Activated CD8-positive, alpha-beta T cell treated with anti-CD3 and anti-CD28 coated beads for 36 hours (primary cell): ENCODE measurements at places on chromosomes 7 and 10. TPM values are rescaled to one million over a fixed set of nuclear protein-coding genes. Genes with fewer than 3 reads are reported as not detected.

NUP205 gene
- total RNA-seq = 140 TPM

SEMA3E gene
- not detected for total RNA-seq

NME8 gene
- total RNA-seq = not detected

TNRC18 gene
- 44.2 TPM for total RNA-seq

OR2A7 gene
- 2.1 TPM for total RNA-seq

HECW1 gene
- total RNA-seq = not detected

DNA sequence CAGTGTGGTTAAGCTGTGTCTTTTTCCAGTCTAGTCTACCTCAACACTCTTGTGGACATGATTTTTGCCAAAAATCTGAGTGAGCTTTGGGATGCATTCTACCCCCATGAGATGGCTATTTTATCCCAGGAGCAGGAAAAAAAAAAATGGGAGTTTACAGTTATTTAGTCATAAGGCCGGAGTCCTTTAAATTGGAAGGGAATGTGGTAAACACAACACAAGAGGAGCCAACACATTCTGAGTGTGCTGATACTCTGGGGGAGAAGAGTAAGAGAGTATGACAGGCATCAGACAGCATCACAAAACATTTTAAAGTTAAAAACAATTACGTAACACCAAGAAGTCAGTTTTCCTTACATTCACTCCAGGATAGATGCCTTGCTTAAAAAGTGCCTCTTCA lies 46.1 kb downstream of the C1GALT1 start:
- H3K4me1 ChIP-seq = peaks cover 29% of the 10 kb centered on the region
- H3K36me3 ChIP-seq = peaks cover 40% of the 10 kb centered on the region
- DNase-seq = no peak
- H3K27ac ChIP-seq = no peak overlapping the region
- no peaks in the 10 kb centered on the region for H3K27me3 ChIP-seq

DNA sequence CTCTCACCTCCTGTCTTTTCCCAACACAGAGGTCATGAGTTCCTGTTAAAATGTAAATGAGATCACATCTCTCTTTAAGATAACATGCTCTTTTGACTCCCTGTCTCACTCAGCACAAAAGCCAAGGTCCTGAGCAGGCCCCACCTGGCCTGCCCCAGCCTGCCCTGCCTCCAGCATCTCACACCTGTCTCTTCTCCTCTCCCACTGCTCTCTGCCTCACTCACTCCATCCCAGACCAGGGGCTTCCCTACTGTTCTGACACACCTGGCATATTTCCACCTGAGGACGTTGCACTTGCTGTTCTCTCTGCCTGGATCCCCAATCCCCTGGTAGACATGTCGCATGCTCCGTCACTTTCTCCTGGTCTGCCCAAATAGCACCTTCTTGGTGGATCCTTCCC lies 285.0 kb upstream of the ZMIZ1 start:
- H3K4me3 ChIP-seq = no peak overlapping the region
- H3K36me3 ChIP-seq = no peaks in the 10 kb centered on the region
- H3K27ac ChIP-seq = no peak overlapping the region
- H3K4me1 ChIP-seq = no peaks in the 10 kb centered on the region
- H3K27me3 ChIP-seq = peaks cover 1% of the 10 kb centered on the region
- DNase-seq = no peak

DNA sequence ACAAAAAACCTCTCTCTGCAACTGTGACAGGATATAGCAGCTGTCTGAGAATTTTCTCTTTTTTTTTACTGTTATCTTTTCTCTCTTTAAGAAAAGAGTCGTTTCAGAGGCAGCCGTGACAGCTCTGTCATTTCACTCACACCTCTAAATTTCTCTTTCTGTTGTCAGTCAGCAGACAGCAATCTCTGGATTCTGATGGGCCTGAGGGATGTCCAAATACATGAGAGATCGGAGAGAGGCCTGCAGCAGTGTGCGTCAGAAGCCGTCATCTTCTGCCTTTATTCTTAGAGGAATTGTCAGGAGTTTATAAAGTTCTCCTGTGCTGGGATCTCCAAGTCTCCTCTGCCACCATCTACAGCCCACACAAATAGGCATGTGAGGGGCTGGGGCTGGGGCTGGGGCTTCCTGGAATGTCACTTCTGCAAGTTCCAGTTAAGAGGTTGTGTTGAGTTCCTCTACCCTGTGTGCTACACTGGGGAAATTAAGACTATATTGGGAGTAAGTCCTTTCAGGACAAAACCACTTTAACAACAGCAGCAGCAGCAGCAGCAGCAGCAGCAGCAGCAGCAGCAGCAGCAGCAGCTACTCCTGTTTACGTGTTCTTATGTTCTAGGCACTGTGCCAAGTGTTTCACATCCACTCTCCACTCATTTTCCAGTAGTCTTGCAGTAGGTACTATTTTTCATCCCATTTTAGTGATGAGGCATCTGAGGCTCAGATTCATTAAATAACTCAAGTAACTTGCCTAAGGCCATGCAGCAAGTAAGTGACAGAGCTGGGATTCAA lies 541.3 kb downstream of the LRMDA start:
- H3K27ac ChIP-seq = no peak overlapping the region
- no peak overlapping the region for H3K4me3 ChIP-seq
- no peaks in the 10 kb centered on the region for H3K27me3 ChIP-seq
- no peaks in the 10 kb centered on the region for H3K4me1 ChIP-seq
- no peak for DNase-seq

- DNase-seq = no peak
- no peak overlapping the region for H3K4me3 ChIP-seq
- no peak overlapping the region for H3K27ac ChIP-seq
- H3K36me3 ChIP-seq = no peaks in the 10 kb centered on the region
These were observed 192.7 kb downstream of the SEC23IP start for GRCh38 chr10:120085096-120085796.

- H3K36me3 ChIP-seq = peaks cover 3% of the 10 kb centered on the region
- DNase-seq = no peak
- no peak overlapping the region for H3K4me3 ChIP-seq
- peaks cover 11% of the 10 kb centered on the region for H3K27me3 ChIP-seq
- H3K27ac ChIP-seq = no peak overlapping the region
- no peaks in the 10 kb centered on the region for H3K4me1 ChIP-seq
These were observed 67.0 kb downstream of the ZNF467 start for GRCh38 chr7:149706398-149706797.

DNA sequence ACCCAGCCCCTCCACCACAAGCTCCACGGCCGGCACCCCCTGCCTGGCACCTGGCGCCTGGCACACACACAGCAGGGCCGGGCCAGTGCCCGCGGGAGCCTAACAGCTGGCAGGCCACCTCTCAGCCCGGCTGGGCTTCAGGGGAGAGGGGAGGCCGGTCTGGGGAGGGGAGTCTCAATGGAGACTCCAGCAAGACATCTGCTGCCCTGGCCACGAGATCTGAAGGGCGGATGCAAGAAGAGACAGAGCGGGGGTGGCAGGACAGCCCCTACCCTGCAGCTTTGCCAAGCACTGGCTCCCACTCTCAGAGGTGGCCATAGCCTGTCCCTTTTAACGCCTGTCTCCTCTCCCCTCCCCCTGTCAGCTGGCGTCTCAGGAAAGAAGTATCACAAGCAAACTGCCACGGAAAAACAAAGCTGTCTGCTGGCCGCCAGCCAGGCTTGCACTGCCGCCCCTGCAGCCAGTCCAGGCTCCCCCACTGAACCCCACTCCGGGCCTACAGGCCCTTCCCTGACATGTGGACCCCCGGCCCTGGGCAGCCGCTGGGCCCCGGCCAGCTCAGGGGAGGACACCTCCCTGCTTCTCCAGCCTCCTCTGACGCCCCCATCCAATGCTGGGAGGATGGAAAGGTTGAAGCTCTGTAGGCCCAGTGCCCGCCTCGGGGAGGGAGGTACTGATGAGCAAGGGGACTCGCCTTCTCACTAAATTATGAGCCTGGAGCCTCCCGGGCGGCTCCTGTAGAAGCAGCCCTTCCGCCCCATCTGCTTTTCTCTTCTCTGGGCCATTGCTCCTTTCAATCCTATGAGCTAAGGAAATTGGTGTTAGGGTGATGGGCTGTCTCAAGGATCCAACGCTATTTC lies 178.4 kb downstream of the ARHGAP12 start:
- H3K36me3 ChIP-seq = no peaks in the 10 kb centered on the region
- H3K27me3 ChIP-seq = no peaks in the 10 kb centered on the region
- H3K27ac ChIP-seq = no peak overlapping the region
- DNase-seq = no peak
- peaks cover 22% of the 10 kb centered on the region for H3K4me1 ChIP-seq

DNA sequence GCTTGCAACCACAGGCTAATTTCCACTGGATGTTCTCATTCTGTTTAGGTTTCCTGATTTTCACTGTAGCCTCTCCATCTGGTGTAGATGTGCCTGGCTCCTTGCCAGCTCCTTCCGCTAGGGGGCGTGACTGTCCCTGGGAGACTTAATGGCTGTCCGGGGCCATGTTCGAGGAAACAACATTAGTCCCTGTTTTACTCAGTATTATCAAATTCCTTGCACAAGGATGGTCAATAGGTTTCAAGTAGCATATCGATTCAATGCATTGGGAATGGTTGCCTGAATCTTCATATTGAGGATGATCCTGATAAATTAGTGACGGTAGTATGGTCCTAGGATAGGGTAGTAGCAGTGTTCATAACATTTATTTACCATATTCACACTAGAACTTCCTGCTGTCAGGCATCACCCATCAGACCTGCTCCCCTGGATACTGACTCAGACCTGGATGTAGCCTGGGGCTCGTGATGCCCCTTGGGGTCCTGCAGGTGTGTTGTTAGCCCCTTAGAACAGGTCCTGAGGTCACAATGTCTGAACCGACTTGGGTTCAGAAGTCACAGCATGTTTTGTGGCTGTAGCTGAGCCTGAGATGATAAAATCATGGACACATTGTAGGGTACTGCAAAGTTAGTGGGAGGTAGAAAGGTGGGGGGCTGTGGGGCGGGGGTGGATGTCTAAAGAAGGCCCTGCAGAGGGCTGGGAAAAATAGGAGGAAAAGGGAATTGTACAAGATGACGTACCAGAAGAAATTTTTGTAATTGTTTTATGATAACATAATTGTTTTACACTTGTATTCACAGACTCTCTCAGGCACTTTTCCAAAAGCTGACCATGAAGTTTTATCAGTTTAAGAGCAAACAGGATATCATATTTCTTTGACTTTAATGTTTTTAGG lies 8.9 kb upstream of the EXOC6 start:
- peak; percentile 78 for DNase-seq
- no peaks in the 10 kb centered on the region for H3K36me3 ChIP-seq
- H3K4me3 ChIP-seq = no peak overlapping the region
- H3K27me3 ChIP-seq = no peaks in the 10 kb centered on the region
- H3K27ac ChIP-seq = no peak overlapping the region
- H3K4me1 ChIP-seq = peaks cover 4% of the 10 kb centered on the region

- DNase-seq = peak; percentile 34
- no peak overlapping the region for H3K27ac ChIP-seq
- H3K36me3 ChIP-seq = no peaks in the 10 kb centered on the region
- no peak overlapping the region for H3K4me3 ChIP-seq
- H3K4me1 ChIP-seq = no peaks in the 10 kb centered on the region
- no peaks in the 10 kb centered on the region for H3K27me3 ChIP-seq
These were observed 8.1 kb downstream of the PDE1C start for GRCh38 chr7:32062150-32062549.

GRCh38 chr10:64010711-64011110 lies 489.5 kb downstream of the REEP3 start:
- no peaks in the 10 kb centered on the region for H3K27me3 ChIP-seq
- H3K4me1 ChIP-seq = no peaks in the 10 kb centered on the region
